ENCODE measurements at places on chromosomes 5 and 9. TPM values are rescaled to one million over a fixed set of nuclear protein-coding genes. Genes with fewer than 3 reads are reported as not detected.

Gene PTGER4
- 26.8 TPM for total RNA-seq

Gene C9orf153
- 0.67 TPM for total RNA-seq

GRCh38 chr5:172723508-172723907, 47.5 kb downstream of the DUSP1 start:
- DNase-seq: no peak

Gene KIF3A
- total RNA-seq: 13.6 TPM

DNA sequence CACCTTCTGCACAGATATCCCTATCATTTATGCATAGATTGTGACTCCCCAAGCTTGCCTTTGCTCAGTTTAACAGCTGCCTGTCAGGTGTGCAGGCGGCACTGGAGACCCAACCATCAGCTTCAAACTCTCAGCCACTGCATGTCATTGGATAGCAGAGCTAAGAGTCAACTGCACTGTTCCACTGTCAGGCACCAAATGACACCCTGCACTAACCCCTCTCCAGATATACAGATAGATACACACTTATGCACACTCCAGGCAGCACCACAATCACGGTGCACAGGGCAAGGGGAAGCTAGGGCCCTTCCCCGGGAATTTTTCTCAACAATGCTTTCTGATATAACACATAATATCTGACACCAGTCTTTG, 142.3 kb downstream of the BNC2 start:
- no peak for DNase-seq

DNA sequence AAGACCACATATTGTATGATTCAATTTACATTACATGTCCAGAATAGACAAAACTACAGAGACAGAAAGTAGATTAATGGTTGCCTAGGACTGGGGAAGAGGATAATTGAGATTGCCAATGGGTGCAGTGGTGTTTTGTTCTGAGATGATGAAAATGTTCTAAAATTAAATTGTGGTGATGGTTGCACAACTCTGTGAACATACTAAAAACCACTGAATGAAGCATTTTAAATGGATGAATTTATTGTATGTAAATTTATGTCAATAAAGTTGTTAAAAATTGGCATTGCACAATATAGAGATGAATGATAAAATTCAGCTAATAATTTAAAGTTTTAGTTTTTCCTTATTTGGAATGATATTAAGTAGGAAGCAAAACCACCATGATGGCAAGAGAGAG, 109.5 kb upstream of the NR4A3 start:
- no peak for DNase-seq

Gene TMEM171
- total RNA-seq: not detected

DNA sequence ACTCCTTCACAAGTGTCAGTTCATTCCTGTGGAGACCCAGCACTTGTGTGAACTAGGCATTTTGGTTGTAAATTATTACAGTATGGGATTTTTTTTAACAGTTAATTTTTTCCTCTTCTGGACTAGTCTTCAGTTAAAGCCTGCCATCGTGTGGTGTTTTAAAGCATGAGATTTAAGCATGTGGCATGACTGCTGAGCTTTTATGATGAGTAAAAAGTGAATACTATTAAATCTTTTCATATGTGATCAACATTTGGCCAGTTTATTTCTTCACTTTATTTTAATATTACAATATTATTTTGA, 25.0 kb downstream of the LMNB1 start:
- DNase-seq: peak; percentile 48

GRCh38 chr9:84652496-84653120, 16.9 kb upstream of the NTRK2 start:
- no peak for DNase-seq

Gene TAL2
- 6.7 TPM for total RNA-seq

DNA sequence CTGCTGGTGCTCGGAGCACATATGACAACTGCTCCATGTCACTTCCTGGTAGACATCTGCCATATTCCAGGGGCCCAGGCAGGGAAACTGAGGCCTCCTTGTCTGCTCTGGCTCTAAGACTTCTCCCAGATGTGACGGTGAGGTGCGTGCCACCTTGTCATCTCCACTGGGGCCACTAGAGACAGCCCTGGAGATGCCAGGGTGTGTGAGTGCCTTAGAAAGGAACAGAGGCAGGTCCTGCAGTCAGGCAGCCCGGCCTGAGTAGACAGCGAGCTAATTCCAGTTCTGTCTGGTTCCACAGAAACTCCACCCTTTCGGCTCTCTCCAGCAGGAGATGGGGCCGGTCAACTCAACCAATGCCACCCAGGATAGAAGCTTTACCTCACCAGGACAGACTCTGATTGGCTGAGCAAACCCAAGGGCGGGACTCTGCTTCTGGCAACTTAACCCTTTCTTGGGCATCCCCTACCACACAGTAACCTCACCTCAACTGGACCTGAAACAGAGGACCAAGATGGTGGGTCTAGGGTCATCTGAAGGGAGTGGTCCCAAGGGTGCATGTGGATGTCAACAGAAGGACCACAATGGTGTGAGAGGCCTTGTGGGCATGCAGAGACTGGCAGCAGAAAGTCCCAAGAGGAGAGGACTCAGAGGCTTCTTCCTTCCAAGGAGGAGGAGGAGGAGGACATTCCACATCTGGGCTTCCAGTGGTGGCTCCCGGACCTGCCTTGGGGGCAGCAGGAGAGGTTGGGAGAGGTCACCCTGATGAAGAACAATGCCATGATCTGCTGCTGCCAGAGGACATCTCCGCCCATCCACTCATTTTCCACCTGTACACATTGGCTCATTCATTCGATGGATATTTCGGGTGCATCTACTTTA, 77.7 kb downstream of the RGS3 start:
- DNase-seq: no peak

DNA sequence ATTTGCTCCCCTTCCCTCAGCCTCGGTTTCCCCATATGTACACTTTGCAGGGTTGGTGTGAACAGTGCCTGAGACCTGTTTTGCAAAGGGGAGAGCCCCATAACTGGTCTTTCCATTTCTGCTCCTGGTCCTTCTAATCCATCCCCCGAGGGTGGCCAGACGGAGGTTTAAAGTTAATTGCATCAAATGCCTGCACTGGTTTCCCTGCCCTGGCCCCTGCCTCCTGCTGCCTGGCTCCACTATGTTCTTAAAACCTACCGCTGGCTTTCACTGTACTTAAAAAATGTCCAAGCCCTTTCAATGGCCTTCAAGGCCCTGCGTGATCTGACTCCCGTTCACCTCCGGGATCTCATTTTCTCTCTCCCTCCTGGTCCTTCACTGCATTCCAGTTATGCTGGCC, 183.0 kb downstream of the RGS3 start:
- no peak for DNase-seq

DNA sequence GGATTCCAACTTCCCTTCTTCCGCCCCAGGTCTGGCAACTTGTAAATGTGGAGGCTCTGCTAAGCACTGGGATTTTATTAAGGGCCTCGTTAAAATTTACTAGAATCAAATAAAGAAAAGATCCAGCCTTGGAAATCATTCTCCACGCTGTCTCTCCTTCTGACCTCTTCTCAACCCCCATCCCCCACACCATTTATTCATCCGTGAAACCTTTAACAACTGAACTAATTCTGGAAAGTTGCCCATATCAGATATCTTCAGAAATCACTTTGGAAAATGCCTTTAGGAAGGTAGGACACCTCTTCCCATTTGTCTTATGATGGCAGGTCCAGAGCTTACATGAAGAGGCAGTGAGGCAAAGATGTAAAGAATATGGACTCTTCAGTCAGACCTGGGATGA, 288.5 kb downstream of the SLIT3 start:
- DNase-seq: no peak

Gene PKD2L2
- 0.63 TPM for total RNA-seq

DNA sequence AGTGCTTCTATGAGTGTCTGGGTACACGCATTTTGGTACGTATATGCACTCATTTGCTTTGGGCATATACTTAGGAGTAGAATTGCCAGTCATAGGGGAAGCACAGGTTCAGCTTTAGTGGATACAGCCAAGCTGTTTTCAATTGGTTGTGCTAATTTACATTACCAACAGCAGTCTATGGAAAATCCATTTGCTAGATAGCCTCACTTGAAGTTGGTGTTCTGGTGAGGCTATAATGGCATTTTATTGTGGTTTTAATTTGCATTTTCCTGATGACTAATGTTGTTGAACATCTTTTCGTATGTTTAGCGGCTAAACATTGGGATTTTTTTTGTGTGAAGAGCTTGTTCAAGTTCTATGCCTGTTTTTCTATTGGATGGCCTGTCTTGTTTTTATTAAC, 76.8 kb upstream of the ANKH start:
- DNase-seq: no peak

DNA sequence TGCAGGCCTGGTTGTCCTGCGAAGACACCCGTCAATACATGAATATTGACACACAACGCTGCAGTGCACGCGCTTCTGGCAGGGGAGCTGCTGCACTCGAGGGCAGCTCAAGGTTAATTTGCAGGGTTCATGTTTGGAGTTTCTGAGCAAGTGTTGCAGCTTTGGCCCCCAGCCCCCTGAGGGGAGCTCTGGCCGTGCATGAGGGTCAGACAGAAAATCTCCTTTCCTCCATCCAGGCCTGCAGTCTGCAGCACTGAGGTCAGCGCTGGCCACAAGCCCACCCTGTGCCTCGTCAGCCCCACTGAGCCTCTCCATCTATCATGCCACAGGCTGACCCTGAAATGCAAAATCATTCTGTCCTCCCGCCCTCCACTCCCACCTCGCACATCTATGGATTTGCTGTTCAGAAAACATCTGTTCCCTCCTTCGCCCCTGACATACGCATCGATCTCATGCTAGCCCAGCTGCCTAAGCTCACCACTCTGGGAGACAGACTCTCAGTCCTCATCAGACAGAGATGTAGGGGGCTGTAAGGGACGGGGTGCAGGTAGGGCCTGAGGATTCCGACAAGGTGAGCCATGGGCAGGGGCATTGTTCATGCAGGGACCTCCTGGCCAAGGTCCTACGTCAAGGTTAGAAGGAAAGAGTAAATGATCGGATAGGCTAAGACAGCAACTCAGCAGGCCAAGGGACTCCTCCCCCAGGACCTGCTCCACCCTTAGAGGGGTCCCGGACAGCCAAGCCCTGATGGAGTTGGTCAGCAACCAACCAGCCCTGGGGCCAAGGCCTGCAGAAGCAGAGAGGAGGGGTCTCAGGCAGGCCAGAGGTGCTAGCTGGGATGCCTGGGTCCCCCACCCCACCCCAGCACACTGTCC, 125.1 kb downstream of the KCNIP1 start:
- DNase-seq: no peak

GRCh38 chr5:14870337-14871213, 1.0 kb downstream of the ANKH start:
- peak; percentile 74 for DNase-seq

Gene PAPPA
- total RNA-seq: not detected

Gene SH3GL2
- not detected for total RNA-seq

GRCh38 chr5:144310621-144311020, 139.9 kb downstream of the KCTD16 start:
- DNase-seq: no peak

Gene ISL1
- not detected for total RNA-seq

DNA sequence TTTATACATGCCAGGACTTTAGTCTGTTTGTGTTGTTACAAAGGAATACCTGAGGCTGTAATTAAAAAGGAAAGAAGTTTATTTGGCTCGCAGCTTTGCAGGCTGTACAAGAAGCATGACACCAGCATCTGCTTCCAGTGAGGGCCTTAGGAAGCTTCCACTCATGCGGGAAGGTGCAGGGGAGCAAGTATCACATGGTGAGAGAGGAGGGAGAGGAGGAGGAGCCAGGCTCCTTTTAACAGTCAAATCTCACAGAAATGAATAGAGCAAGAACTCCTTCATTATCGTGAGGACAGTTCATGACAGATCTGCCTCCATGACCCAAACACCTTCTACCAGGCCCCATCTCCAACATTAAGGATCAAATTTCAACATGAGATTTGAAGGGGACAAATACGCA, 18.7 kb upstream of the C5orf46 start:
- DNase-seq: no peak

- no peak for DNase-seq
Observed at GRCh38 chr9:32672469-32672868, 37.0 kb upstream of the TAF1L start.

DNA sequence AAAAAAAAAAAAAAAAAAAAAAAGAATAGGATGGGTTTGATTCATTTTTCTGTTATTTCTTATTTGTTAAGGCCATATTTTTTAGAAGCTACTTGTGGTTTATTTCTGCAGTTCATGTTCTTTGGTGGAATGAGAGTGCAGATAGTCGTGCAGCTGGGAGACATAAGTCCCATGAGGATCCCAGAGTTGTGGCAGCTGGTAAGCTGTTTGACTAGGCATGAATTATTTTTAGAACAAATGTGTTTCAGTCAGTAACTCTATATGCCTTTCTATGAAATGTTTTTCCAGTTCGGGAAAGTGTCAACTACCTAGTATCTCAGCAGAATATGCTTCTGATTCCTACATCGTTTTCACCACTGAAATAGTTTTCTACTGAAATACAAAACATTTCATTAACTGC, 5.0 kb upstream of the NIPSNAP3B start:
- no peak for DNase-seq

- DNase-seq: no peak
Observed at GRCh38 chr9:136511670-136512592, 29.1 kb upstream of the SEC16A start.

Gene TMC1
- total RNA-seq: not detected

- no peak for DNase-seq
Observed at GRCh38 chr5:115661101-115661500, 35.3 kb upstream of the TMED7 start.

DNA sequence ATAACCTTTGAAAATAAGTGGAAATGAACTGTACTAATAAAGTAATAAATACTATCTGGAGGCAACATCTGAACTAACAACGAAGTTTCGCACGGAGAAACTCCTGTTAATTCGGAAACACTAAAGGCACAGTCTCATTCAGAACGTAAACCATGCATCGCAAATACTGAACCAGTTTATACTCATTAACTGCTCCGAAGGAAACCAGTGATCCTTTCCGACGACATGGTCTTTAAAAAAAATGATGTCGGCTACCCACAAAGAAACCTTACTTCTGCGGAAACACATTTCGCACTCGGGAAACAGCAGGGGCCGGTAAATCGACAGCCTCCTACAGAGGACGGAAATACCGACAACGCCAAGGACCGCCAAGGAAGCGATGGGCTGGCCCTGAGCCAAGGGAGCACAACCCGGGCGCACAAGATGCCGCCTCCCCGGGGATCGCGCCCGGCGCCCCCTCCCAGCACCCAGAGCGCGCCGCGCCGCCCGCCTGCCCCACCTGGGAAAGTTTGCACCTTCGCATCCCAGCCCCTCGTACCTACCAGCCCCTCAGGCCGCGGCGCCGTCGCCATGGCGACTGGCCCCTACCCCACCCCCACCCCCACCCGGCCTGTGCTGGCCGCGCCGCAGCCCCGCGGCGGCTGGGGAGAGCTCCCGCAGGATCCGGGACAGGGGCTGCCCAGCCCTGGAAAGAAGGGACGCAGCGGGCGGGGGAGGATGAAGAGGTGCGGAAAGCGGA, 732 bp downstream of the PRKAA1 start:
- DNase-seq: peak; percentile 78

- no peak for DNase-seq
Observed at GRCh38 chr5:179832039-179832745, 11.5 kb downstream of the SQSTM1 start.

- no peak for DNase-seq
Observed at GRCh38 chr5:168961681-168962080, 339.3 kb downstream of the SLIT3 start.

GRCh38 chr5:140106805-140107311, 7.1 kb upstream of the PURA start:
- no peak for DNase-seq

Gene LPAR1
- not detected for total RNA-seq

Measured in B cell (primary cell).